ENCODE measurements at places on chromosomes 12 and 14. TPM values are rescaled to one million over a fixed set of nuclear protein-coding genes. Genes with fewer than 3 reads are reported as not detected.

DNA sequence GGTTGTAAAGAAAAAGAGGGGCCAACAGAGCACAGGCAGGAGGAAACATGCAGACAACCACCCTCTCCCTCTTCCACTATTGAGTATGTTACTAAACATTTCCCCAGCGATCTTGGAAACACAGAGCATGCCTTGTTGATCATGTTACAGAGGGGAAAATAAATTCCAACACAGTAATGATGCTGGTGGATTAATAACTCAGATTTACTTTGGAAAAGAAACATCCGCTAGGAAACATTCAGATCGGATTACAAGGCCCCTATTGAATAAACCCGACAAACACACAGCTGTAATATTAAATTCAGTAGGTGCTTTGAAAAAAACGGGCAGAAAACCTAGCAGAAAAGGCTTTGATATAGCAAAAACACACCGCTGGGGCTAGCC, 5.4 kb downstream of the BMP4 start:
- DNase-seq: no peak

DNA sequence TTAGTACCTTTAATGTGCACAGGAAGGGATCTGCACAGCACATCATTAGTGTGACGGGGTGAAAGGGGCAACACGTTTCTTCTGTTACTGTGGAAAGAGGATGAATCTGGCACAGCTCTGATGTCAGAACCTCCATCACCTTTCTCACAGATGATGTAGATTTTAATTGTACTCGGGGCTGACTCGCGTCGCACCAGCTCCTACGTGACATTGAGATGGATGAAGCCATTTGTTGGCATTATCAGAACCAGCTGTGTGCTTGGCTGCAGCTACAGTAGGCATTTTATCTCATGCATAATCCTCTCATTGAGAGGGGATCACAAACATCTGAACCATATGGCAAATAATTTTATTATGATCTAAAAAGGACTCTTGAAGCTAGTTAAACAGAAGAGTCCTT, 173.6 kb downstream of the PDZRN4 start:
- no peak for DNase-seq

DNA sequence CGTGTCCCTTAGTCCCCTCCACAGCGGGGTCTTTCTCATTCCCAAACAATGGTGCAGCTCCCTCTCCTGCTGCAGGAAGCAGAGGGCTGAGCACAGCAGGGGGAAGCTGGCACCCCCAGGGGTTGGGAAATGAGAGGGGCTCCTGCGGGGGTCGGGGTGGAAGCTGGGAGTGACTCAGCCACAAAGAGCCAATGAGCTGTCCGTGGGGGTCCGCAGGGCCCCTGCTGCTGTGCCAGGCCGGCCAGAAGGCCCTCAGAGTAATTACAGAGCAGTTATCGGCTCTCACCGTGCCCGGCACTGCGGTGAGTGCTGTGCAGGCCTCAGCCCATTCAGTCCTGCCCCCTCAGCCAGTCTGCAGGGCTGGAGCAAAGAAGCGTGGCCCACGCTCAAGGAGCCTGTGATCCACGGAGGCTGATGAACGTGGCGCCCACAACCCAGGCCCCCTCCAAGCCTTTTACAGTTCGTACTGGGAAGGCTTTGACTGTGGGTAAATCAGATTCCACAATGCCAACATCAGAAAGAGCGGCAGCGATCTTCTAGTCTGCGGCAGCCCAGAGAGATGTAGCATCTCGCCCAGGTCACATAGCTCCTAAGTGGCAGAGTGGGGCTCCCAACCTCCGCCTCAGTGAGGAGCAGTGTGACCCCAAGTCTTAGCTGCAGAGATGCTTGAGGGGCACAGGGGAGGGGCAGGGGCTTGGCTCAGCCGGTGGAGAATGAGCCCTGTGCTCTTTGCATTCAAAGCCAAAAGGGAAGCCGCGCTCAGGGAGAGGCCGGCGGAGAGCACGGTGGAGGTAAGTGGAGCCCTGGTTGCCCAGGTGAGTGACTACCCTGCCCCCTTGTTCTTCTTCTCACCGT, 43.4 kb downstream of the SLC6A12 start:
- no peak for DNase-seq

- no peak for DNase-seq
These were observed 104.6 kb downstream of the ITPR2 start for GRCh38 chr12:26728205-26729050.

DNA sequence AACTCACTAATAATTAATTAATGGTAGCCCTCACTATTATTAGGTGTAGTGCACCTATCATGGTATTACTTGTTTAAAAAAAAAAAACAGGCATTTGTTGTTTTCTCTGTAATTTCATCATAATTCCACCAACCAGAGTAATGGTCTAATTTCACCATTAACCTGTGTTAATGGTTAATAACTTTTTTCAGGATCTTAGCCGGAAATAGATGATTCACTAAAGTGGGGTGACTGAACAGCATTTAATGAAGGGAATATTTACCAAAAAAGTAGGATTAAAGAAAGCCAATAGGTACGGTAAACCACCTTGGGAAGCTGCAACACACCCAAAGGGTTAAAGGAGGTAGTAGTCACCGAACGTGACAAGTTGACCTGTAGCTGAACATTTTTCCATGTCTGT, 13.0 kb downstream of the ETFBKMT start:
- no peak for DNase-seq

GRCh38 chr14:106302661-106303060, 776.3 kb downstream of the TMEM121 start:
- DNase-seq: no peak

DNA sequence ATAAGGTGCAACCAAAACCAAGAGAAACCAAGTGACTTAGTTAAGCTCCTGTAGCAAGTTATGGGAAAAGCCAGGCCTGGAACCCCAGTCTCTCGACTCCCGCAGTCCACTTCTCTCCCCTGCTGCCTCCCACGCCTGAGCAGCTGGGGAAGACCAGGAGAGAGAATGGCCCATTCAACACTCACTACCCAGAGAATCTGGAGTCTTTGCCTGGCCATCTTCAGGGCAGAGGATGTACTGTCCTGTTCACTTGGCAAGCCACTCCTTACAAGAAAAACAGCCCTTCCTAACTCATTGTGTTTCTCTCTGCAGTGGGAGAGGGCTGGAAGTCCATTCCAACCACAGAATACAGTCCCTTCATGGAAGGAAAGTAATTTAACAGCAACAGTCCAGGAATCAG, 1.8 kb downstream of the PITPNM2 start:
- DNase-seq: no peak

DNA sequence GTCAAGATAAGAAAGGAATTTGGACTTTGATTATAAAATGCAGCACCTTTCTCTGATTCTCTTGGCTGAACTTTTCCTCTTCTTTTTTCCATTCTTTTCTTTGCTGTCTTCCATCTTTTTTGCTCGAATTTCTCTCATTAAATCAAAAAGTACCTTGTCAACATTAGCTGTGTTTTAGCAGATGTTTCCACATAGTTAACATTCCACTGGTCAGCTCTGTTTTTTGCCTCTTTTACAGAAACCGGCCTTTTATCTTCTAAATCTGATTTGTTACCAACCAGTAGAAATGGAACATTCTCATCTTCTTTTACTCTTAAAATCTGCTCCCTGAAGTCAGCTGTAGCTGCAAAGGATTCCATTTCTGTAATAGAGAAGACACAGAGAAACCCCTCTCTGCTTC, 71.1 kb upstream of the SYT1 start:
- DNase-seq: no peak

Gene C12orf54
- total RNA-seq: not detected

Gene FAM181A
- not detected for total RNA-seq

Gene SLC39A5
- total RNA-seq: not detected

Gene SLC6A13
- not detected for total RNA-seq

Data from Daoy (cell line).